ENCODE measurements at places on chromosomes 12 and 14.

DNA sequence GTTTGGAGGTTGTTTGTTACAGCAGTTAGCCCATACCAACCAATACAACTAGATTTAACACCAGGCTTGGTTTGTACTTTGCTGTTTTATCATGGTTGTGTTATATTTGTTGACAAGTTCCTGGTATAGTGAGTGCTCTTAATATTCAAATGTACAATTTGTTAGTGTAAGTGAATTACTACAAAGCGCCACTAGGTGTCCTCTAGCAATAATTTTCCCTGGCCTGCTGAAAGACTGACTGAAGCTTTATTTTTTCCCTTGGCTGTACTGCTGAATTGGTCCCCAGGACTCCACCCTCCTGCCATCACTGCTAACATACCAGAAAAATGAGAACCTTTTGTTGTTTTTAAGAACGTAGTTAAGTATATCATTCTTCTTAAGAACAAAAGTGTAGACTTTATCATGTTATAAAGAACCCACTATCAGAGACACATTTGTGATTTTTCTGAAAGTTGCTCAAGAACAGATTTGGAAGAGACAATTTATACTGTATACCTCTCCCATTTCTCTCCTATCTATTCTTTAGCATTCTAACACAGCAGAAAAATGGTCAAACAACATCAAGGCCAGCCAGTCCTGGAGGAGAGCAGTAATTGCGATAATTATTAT lies 75.3 kb upstream of the FAR2 start:
- DNase-seq: no peak

- DNase-seq: no peak
These were observed 201.5 kb downstream of the DACT1 start for GRCh38 chr14:58839233-58839632.

DNA sequence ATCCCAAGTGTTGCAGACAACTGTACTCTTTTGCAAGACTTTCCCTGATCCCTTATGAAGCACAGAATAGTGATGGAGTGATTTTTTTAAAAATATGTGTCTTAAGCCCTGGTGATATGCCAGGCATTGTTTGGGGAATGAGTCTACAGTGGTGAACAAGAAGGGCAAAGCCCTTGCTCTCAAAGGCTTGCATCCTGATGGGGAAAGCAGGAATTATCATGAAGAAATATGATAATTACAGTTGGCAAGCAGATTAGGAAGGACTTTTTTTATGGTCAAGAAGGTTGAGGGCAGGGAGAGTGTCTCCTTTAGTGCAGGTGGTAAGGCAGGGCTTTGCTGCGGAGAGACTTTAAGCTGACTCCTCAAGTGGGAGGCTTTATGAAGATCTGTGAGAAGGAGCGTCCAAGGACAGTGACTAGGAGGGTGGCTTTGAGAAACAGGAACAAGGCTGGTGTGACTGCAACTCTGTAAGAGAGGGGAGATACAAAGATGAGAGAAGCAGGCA lies 100.2 kb downstream of the SYNE2 start:
- no peak for DNase-seq

- DNase-seq: no peak
These were observed 9.6 kb downstream of the ITPR2 start for GRCh38 chr12:26823390-26823789.

GRCh38 chr14:32412103-32412502 lies 83.0 kb downstream of the AKAP6 start:
- no peak for DNase-seq

- DNase-seq: no peak
These were observed 87.2 kb downstream of the SPRING1 start for GRCh38 chr12:116650585-116651087.

GRCh38 chr14:104239185-104239775 lies 100.9 kb downstream of the KIF26A start:
- DNase-seq: no peak

DNA sequence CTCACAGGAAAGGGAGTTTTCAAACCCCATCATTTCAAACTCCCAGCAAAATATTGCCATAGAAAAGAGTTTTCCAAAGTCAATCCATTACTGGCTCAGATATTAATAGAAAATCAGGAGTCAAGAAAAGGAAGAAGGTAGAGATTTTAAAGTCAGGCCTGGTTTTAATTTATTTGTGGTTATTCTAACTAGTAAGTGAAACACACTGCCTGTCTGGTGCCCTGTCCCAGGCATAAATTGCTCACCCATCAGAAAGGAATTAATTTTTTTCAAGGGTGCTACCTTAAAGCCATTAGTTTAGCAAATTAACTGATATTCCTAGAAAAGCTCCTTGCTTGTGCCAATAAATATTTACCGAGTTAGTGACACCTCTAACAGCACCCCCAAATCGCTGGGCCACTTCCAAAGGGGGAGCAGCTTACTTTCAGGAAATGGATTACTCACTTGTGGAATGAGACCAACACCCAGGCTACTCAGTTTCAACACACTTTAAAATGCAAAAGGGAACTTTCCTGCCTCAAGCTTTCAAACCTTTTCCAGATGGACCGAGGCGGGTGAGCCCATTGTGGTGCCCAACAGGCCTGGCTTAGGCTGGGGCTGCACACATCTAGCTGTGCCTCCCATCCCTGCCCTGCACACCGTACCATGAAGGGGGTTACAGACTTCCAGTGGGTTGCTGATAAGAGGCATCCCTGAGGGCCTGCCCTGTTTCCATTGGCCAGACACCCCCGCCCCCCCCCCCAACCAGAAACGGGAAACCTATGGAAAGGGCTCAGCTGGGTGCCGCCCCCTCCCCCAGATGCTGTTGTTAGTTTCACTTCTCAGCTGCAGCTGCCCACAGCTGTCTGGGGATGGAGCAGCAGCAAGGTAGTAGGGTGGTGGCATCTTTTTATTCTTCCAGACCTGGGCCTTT lies 117.2 kb downstream of the SAMD4A start:
- no peak for DNase-seq

DNA sequence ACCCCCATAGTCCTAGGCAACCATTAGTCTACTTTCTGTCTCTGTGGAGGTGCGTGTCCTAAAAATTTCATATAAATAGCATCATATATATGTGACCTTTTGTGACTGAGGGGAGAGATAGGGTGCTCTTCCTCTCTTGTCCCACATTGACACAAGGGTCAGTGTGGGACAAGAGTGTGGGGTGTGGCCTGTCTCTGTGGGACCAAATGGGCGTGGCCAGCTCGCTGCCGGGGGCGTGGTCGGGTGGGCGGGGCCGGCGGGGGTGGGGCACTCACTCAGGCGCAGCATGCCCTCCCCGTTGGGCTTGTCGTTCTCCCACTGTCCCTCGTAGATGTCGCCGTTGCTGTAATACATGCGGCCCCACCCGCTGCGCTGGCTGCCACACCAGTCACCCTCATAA lies 15.5 kb downstream of the MORN3 start:
- no peak for DNase-seq

DNA sequence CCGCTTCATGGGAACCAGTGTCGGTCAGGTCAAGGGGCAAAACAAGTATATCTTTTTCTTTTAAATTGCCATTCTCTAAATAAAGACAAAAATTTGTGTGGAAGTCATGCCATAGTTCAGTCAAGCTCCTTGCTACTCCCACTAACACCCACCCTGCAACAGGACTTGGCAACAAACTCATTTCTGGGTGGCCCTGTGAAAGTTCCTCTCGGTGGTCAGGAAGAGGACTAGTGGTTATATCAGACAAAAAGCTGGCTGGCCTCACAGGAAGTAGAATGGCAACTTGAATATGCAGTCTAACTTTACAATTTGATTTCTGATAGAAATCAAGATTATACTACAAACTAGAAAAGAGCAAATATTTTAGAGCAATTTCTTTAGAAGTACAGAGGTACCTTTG lies 11.2 kb downstream of the DHRS7 start:
- no peak for DNase-seq

DNA sequence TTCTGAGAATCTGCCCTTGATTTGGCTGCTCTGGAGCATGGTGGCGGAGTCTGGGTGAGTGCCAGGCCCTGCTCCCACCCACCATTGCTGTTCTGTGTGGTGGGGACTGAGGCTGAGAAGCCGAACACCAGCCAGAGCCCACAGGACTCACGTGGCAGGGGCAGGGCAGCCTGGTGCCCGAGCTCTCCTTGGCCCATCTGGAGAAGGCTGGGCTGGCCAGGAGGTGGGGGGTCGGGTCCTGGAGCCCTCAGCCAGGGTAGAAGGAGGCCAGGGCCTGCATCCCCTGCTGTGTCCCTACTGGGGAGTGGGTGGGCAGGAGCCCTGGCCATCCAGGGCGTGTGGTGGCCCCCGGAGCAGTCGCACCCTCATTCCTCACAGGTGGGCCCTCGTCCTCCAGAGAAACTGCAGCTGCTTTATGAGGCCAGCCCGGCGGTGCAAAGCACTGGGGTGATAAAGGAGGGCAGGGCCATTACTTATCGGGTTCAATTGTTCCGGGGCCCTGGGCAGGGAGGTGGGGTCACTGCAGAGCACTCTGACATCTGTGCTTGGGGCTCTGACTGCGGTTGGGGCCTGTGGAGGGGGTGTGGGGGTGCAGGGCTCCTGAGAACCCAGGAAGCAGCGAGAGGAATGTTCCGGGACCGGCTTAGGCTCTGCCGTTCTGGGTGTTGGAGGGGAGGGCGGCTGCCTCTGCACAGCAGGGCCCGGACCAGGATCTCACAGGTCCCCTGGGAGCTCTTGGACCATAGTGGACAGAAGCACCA lies 217.5 kb upstream of the C14orf180 start:
- DNase-seq: no peak

- no peak for DNase-seq
These were observed 83.1 kb downstream of the KCNMB4 start for GRCh38 chr12:70449074-70449752.

- DNase-seq: no peak
These were observed 64.1 kb upstream of the DYNC1H1 start for GRCh38 chr14:101900253-101900652.

GRCh38 chr14:81269100-81269978 lies 48.6 kb upstream of the GTF2A1 start:
- no peak for DNase-seq

DNA sequence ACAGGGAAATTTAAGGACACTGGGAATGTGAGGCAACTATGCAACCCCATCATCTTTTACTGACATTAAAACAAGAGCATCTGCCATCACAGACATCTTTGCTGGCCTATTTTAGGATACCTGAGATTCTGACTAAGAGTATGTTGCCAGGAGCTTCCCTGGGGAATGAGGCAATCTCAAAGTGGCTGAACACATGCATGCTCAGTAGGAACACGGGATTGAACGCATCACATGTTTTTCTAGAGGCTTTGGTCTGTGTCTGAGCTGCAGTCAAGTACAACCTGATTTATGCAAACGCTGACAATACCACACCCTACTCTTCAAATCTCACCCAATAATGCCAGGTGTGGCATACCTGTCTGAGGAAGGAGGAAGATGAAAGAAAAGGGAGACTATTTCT lies 416.5 kb downstream of the NELL2 start:
- DNase-seq: no peak

Measured in stimulated activated CD4-positive, alpha-beta T cell treated with anti-CD3 and anti-CD28 coated beads, Interleukin-1b, Interleukin-23, amount 100 ng/mL, for 1 hour (primary cell).